ENCODE measurements at places on chromosomes 16 and 17. TPM values are rescaled to one million over a fixed set of nuclear protein-coding genes. Genes with fewer than 3 reads are reported as not detected.

DNA sequence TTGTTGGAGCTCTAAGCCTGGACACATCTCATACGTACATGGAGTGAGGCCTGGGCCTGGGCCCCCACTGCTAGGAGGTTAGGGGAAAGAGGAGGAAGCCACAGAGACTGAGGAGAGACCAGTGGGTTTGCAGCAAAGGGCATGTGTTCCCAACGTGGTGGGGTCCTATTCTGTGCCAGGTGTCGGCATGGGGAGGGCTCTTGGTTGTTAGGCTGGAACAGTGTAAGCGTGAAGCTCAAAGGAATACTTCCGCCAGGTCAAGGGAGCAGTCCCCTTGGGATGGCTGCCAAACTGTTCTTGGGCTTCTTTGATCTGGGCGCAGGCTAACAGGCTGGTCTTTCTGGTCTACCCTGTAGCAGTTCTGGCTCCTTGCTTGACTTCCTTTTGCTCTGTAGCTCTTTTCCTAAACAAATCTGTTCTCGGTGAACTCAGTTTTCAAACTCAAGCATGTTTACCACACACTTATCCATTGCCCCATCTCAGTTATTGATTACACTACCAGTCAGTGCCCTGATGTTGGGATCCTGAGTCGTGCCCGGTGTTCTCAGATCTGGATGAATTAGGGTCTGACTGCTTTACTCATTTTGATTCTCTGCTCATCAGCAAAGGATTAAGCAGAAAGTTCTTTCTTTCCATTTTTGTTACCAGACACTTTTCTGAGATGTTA, 36.4 kb downstream of the GPT2 start:
- no peaks in the 10 kb centered on the region for H3K27me3 ChIP-seq
- peaks cover 12% of the 10 kb centered on the region for H3K36me3 ChIP-seq
- no peak overlapping the region for H3K27ac ChIP-seq

GRCh38 chr16:82203198-82203597, 33.2 kb upstream of the MPHOSPH6 start:
- no peak for DNase-seq
- no peaks in the 10 kb centered on the region for H3K4me1 ChIP-seq
- no peak overlapping the region for H3K4me3 ChIP-seq
- no peaks in the 10 kb centered on the region for H3K27me3 ChIP-seq
- H3K36me3 ChIP-seq: no peaks in the 10 kb centered on the region

DNA sequence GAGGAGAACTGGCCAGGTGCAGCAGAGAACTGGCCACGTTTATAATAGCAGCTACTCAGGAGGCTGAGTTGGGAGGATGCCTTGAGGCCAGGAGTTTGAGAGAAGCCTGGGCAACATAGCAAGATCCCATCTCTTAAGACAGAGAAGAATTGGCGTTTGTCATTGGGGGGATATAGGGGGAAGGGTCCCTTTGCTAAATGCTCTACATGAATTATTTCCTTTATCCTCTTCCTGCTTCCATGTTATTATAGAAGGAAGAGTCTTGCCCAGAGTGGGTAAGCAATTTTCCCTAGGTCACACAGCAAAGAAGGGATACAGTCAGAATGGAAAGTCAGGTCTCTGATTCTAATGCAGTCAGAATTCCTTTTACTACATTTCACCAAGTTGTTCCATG, 68.0 kb downstream of the MYH11 start:
- H3K4me1 ChIP-seq: peaks cover 5% of the 10 kb centered on the region
- H3K27me3 ChIP-seq: peaks cover 10% of the 10 kb centered on the region
- DNase-seq: no peak
- H3K27ac ChIP-seq: no peak overlapping the region

GRCh38 chr17:2706911-2707510, 4.6 kb downstream of the CLUH start:
- no peaks in the 10 kb centered on the region for H3K27me3 ChIP-seq
- H3K4me1 ChIP-seq: peaks cover 73% of the 10 kb centered on the region
- peaks cover 23% of the 10 kb centered on the region for H3K36me3 ChIP-seq
- DNase-seq: no peak

GRCh38 chr17:45579529-45580495, 89.3 kb upstream of the PLEKHM1 start:
- DNase-seq: no peak
- no peak overlapping the region for H3K4me3 ChIP-seq
- H3K27me3 ChIP-seq: no peaks in the 10 kb centered on the region
- H3K36me3 ChIP-seq: no peaks in the 10 kb centered on the region
- peaks cover 14% of the 10 kb centered on the region for H3K4me1 ChIP-seq
- no peak overlapping the region for H3K27ac ChIP-seq

DNA sequence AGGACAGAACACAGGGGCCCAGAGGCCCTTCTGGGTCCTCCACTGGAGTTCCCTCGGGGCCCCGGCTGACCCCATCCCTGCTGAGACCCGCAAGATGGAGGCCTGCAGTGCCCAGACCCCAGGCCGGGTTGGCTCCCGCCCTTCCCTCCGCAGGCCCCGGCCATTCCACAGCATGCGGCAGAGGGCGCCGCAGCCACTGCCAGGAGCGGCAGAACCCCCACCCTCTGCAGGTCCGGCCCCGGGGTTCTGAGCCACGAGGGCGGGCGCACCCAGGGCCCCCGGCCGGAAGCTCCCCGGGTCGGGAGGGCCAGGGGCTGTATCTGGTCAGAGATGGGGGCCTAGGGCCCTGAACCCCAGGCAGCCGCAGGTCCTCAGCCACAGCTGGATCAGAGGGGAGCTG, 2.4 kb upstream of the PERCC1 start:
- H3K36me3 ChIP-seq: no peaks in the 10 kb centered on the region
- no peak for DNase-seq
- peaks cover 11% of the 10 kb centered on the region for H3K4me1 ChIP-seq
- H3K27ac ChIP-seq: no peak overlapping the region

Gene BAHCC1
- total RNA-seq: 7.3 TPM

DNA sequence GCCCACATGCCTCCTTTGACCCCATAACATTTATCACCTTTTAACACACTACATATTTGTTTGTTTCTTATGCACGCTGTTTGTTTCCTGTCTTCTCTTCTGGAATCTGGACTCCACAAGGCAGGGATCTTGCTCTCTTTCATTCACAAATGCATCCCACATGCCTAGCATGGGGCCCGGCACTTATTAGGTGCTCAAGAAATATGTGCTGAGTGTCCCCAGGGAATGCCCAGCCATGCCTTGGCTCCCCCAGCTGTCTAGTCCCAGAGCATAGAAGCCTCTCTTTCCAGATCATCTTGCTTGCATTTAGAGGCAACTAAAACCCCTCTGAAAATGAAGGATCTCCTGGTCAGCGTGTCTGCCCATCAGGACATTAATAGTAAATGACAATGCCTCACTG, 283.7 kb downstream of the CBLN1 start:
- peaks cover 22% of the 10 kb centered on the region for H3K27me3 ChIP-seq
- no peak overlapping the region for H3K27ac ChIP-seq
- H3K4me1 ChIP-seq: no peaks in the 10 kb centered on the region
- DNase-seq: no peak
- no peaks in the 10 kb centered on the region for H3K36me3 ChIP-seq
- no peak overlapping the region for H3K4me3 ChIP-seq

GRCh38 chr17:81428121-81428515, 32.9 kb downstream of the BAHCC1 start:
- H3K27me3 ChIP-seq: no peaks in the 10 kb centered on the region
- no peaks in the 10 kb centered on the region for H3K36me3 ChIP-seq
- peak overlapping the region; percentile 72 for H3K27ac ChIP-seq
- H3K4me1 ChIP-seq: peaks cover 64% of the 10 kb centered on the region

GRCh38 chr16:83733301-83733700, 74.5 kb upstream of the HSBP1 start:
- H3K27me3 ChIP-seq: no peaks in the 10 kb centered on the region
- no peaks in the 10 kb centered on the region for H3K36me3 ChIP-seq
- no peaks in the 10 kb centered on the region for H3K4me1 ChIP-seq
- H3K27ac ChIP-seq: no peak overlapping the region
- no peak overlapping the region for H3K4me3 ChIP-seq
- DNase-seq: peak; percentile 20

DNA sequence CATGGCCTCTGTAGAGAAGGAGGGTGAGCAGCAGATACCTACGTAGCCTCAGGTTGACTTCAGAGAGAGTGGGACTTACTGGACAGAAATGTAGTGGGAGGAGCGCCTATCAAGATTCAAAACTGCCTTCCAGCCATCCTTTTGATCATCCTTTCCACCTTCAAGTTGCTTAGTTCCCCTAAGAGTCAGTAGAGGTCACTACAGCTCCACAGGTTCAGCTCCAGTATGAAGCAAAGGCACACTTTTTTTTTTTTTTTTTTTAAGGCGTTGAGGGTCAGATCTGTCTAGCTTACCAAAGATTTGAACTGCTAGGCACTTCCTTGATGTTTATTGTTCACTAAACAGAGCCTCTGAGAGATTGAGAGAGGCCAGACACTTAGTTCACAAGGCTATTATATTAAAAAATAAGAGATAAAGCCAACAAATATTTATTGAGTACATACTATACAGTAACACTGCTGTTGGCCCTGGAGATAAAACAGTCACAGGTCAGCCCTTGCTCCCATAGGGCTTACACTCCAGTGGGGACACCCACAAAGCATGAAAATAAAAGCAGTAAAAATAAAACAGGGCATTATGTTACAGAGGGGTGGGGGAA, 3.1 kb downstream of the RNF227 start:
- H3K4me3 ChIP-seq: no peak overlapping the region
- peaks cover 39% of the 10 kb centered on the region for H3K36me3 ChIP-seq
- H3K4me1 ChIP-seq: peaks cover 37% of the 10 kb centered on the region
- H3K27ac ChIP-seq: no peak overlapping the region
- H3K27me3 ChIP-seq: no peaks in the 10 kb centered on the region
- DNase-seq: no peak

- H3K27ac ChIP-seq: no peak overlapping the region
- H3K36me3 ChIP-seq: no peaks in the 10 kb centered on the region
- H3K27me3 ChIP-seq: no peaks in the 10 kb centered on the region
- DNase-seq: no peak
These were observed 100.8 kb downstream of the HS3ST3A1 start for GRCh38 chr17:13500947-13501346.

Gene CRISPLD2
- 12.8 TPM for total RNA-seq

Gene ABCA6
- 18.5 TPM for total RNA-seq

DNA sequence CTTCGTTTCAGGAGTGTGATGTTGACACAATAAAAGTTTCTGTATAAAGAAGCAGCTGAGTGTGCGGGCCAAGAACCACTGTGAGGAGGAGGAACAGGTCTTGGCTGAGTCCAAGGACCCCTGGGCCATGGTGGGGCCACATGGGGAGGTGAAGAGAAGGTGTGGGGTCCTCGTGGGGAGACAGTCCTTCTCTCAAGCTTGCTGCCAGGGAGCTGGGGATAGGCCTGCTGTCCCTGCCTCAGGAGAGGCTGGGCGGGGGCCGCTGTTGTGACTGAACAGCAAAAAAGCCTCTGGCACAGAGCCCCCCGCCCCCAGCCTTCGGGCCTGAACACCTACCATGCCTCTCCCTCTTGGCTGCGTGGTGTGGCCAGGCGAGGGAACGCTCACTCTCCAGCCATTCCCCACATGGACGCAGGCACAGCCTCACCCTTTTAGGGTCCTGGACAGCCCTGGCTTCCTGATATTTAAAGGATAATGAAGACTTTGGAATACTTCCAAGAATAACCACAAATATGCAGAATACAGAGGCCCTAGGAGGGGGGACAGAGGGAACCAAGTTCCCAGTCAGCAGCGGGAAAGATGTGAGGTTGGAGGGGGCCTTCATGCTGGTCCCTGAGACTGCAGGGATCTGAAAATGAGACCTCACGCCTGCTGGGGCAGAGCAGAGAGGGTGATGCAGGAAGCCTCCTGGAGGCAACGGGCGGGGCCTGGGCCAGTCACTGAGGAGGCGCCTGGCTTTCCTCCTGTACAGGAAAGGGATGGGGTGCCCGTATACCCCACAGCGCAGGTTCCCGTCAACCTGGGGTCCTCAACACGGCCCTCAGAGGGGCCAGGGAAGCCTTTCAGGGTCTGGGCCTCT, 100.0 kb upstream of the CREBBP start:
- H3K36me3 ChIP-seq: peaks cover 55% of the 10 kb centered on the region
- no peak overlapping the region for H3K4me3 ChIP-seq
- H3K4me1 ChIP-seq: peaks cover 6% of the 10 kb centered on the region
- H3K27me3 ChIP-seq: no peaks in the 10 kb centered on the region

Data from left ventricle myocardium inferior (tissue), 1 donor.